Muscle of arm (tissue), 14 donors: ENCODE measurements at places on chromosomes 5 and 9.

DNA sequence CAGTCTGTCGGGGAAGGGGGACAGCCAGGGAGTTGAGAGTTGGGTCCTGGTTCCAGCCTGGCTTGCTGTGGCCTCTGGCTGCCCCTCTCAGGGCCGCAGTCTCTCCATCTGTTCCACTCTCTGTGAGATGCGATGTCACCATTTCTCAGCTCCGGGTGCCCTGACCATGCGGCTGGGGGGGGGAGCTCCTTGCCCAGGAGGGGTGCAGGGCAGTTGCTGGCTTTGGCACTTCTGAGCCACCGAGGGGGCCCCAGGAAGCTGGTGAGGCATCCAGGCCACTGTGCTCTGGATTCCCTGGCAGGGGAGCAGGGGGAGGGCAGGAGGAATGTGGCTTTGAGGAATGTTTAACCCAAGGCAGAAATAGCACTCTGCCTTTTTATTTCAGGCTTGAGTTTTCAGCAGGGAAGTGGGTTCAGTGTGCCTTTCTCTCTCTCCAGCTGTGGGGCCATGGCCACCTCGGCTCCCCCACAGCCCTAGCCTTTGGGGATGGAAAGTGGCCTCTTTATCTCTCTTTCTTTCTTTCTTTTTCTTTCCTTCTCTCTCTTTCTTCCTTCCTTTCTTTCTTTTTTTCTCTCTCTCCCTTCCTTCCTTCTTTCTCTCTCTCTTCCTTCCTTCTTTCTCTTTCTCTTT lies 11.0 kb downstream of the NCS1 start:
- no peak for DNase-seq

GRCh38 chr5:149153193-149153750 lies 12.0 kb downstream of the ABLIM3 start:
- no peak for DNase-seq

DNA sequence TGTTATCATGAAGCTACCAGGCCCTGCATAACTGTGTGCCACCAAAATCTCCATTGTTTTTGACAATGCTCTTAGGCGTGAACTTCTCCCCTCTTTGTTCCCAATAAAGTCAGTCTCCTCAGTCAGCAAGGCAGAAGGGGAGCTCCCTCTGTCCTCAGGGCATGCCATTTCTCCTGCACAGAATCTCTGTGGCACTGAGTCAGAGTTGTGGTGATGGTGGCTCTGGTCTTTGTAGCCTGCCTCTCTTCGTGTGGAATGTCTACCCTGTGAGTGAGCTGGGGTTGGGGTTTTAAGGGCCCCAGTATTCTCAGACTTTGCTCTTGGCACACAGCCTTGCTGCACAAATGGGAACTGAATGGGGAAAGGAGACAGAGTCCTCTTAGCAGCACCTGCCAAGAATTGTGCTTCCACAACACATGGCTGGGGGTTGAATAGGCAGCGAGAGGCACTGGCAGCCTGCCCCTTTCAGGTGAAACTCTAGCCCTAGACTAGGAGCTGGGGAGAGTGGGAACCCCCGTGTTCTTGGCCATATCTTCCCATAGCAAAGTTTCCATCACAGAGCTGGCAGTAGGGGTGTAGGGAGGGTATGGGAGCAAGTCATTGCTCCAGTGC lies 146.6 kb downstream of the SH3GL2 start:
- no peak for DNase-seq

GRCh38 chr5:148735301-148735835 lies 81.0 kb upstream of the HTR4 start:
- DNase-seq = no peak

- no peak for DNase-seq
These were observed at the start of gene SPATA31E1 for GRCh38 chr9:87882627-87883026. SPATA31E1 (plus strand) TSS chr9:87882877; CDS start chr9:87882892, 15 bp downstream.
